ENCODE measurements at places on chromosomes 7 and 10.

DNA sequence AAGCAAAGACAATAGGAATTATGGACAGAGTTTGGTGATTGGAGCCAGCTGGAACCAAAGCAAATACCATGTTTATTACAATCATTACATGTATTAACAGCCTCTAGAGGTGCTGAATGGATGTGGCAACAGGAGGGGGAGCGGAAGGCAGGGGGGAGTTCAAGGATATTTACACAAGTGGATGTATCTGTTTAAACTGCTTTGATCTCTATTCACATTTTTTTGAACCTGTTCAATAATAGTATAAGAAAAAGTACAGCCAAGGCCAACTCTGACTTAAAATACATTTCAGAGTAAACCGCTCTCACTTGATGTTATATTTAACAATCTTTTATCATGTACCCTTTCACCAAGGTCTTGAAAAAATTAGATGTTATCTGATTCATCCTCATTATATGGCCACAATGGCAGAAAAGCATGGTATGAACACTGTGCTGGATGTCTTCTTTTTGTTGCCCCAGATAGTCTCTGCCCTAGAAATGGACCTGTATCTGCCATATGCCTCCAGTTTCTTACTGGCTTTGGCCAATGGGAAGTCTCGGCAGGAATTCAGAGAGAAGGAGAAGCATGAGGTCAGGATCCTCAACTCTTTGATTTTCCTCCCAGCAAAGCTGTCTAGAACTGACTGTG is 88.2 kb upstream of the FAM133B start:
- DNase-seq: no peak

DNA sequence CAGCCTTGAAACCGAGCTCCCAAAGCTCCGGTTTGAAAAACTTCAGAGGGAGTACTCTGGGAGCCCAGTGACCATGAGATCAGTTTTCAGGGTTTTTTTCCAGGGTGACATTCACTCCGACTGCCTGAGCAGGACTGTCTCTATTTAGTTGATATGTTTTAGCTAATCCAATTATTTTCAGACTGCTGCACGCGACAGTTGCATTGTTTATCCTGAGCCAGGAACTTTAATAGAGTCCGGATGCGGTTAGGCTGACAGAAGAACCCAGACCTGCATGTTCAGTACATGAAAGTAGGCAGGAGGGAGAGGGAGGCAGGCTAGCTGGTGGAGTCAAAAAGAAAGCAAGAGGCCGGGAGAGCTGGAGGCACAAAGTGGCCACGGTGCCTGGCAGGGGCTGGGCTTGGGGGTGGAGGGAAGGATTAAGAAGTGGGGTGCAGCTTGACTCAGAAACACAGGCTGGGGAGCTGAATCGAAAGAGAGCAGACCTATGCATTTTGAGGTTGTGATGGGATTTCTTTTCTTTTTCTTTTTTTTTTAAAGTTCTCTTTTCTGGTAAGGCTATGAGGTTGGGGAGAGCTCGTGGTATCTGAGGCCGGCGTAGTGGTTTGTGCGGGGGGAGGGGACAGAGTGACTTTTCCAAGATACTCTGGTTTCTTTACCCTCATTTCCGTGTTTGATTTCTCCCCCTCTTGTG is 5.7 kb downstream of the GATA3 start:
- DNase-seq: peak; percentile 72

- no peak for DNase-seq
These were observed 223.2 kb downstream of the FANK1 start for GRCh38 chr10:126119599-126119998.

DNA sequence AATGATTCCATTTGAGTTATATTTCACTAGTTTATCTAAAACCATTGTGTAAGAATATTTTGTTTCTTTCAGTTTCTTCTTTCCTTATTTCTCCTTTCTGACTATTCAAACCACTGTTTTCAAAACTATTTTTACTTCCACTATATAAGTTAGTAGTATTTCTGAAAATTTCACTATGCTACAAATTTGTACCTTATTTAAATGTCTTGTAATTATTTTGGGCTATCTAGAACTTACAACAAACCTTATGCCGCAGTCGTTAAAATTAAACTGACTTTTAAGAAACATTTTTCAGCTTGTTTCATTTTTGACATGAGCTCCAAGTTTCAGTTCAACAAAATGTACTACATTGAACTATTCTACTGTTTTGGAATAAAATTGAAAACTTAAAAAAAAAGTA is 1.8 kb downstream of the TFEC start:
- DNase-seq: no peak

- no peak for DNase-seq
These were observed 376.0 kb downstream of the TFEC start for GRCh38 chr7:115654384-115655214.

DNA sequence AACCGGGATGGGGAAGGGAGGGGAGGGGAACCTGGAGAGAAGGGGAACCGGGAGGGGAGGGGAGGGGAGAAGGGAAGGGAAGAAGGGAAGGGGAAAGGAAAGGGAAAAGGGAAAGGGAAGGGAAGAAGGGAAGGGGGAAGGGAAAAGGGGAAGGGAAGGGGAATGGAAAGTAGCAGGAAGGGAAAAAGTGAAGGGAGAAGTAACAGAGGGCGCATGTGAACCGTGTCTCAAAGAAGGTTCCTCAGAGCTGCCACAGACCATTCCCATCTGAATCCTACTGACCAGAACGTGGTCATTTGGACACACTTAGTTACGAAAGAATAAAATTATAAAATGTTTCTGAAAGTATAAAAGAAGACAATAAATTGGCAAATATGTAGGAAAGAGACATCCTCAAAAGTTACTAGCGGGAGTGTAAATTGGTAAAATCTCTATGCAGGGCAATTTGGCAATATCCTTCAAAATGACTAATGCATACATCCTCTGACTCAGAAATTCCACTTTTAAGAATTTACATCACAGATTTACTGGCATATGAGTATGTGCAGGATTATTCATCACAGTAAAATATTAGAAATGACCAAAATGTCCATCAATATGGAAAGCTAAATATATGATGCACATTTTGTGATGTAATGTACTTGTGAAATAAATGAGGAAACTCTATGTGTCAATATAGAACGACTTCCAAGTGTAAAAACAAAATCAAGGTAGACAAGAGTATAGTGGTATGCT is 12.9 kb downstream of the C10orf67 start:
- no peak for DNase-seq

DNA sequence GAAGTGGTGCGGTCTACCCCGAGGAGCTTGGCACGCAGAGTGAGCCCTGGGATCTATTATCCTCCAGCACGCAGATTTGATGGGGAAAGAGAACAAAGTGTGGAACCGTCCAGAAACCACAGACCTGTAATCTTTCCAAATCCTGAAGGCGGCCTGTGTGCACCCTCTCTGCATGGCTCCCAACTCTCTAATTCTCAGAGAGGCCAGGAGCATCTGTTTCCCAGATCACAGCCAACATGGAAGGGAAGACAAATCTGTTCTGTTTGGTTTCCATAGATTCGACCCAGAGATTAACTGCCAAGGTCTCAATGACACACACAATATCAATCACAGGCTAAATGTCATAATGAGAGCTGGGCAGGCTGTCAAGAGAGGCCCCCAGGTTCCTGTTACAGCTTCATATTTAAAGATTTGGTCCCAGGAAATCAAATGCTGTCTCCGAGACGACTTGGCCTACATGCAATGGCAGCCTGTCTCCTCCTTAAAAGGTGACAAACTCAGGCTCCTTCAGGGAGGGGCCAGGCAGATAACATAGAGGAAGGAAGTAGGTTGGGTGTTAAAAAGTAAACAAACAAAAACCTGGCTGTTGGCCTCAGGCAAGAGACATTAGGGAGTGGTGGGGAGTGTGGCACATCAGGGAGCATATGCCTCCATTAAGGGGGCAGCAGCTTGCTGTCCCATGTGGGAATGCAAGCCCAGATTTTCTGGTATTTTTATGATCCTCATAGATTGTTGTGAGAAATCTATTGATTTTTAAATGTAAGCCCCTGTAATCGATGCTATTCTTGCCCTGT is 48.8 kb upstream of the SAMD8 start:
- DNase-seq: no peak

DNA sequence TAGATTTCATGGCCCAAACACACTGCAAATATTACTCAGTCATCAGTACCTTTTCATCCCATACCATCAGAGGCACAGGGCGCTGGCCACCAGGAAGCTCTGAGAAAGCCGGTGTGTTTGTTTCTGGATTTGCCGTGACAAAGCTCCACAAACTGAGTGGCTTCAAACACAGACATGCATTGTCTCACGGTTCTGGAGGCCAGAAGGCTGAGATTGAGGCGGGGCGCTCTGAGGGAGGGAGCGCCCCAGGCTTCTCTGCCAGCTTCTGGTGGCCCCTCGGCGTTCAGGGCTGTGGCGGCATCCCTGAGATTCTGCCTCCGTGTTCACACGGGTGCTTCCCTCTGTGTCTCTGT is 3.7 kb upstream of the TTYH3 start:
- no peak for DNase-seq

DNA sequence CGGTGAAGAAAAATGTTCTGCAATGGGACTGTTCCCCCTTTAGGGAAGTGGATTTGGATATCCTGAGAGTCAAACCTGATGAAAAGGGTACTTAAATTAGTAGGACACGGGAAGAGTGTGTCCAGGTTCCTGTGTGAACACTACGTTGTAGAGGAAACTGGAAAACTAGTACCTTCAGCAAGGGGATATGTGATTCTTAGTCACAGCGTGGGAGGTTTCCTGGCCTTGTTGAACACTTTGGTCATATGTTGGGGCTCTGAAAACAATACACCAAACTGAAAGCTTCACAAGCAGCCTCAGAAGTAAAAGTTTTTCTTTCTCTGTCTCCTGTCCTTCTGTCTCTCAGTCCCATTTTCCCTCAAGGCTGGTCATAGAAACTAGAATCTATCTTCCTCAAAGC is 306.9 kb upstream of the GLI3 start:
- DNase-seq: no peak

DNA sequence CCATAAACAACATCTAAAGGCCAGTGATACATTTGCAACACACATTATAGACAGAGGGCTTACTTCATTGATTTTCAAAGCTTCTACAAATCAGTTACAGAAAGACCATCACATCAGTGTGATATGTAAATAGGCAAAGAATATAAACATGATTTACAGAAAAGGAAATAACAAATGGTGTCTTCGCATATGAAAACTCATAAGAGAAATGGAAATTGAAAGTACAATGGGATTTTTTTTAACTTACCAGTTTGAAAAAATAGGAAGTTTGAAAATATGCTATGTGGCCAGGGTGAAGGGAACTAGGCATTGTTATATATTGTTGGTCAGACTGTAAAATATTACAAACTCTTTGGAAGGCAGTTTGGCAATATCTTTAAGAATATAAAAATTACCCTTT is 27.3 kb downstream of the SEC23IP start:
- no peak for DNase-seq

- DNase-seq: no peak
These were observed 311.0 kb downstream of the PTPRN2 start for GRCh38 chr7:158276414-158277218.

DNA sequence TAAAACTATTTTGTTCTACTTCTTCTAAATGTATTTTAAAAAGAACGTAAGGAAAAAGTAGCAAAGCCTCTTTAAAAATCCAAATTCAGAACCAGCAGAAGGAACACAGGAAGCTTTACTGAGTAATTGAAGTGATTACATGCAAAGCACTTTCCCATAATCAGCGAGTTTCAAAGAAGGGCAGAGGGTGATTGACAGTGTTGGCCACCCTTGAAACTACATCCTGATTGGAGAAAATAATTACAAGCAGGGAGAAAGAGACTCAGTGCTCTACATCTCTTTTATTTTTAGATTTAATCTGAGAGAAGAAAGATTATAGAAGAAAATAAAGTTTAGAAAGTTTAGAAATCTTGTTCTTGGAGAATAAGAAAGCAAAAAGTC is 20.3 kb upstream of the HGF start:
- DNase-seq: no peak

DNA sequence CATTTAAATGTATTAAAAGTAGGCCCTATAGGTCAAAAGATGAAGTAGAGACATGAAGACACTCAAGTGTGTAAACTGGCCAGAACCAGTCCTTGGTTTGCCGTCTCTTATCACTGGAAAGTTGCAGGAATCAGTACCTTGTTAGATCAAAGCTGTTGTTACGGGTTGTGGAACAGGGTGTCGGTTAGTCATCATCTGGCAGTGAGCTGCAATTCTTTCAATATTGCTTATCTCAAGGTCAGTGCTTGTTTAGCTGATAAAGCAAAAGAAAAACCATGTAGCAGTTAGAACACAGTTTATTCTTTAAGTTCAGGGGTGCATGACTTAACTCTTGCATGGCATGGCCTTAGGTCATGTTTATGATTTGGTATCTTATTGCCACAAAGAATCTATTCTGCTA is 10.0 kb upstream of the SLC13A1 start:
- DNase-seq: no peak

GRCh38 chr7:12596225-12596790 is 25.8 kb downstream of the SCIN start:
- no peak for DNase-seq

DNA sequence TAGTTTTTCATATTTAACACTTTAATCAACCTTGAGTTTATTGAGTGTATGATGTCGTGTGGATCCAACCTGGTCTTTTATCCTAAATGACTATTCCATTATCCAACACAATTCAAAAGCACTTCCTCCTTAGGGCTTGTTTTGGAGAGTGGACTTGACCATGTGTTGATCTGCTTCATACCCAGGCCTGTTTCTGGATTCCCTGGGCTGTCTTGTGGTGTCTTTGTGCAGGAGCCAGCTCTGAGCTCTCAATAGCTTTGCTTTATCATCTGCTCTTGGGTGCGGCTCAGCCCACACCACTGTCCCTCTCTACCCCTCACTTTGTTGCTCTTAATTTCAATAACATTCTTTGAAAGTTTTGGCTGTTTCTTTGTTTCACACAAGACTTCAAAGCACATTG is 70.9 kb upstream of the CHST15 start:
- no peak for DNase-seq

- DNase-seq: no peak
These were observed 36.3 kb downstream of the ARID5B start for GRCh38 chr10:61937631-61938351.

GRCh38 chr10:48556065-48556464 is 48.8 kb downstream of the ARHGAP22 start:
- no peak for DNase-seq
